ENCODE measurements at places on chromosomes 7 and 10.

- H3K27me3 ChIP-seq = no peaks in the 10 kb centered on the region
- H3K27ac ChIP-seq = peak overlapping the region; percentile 53
- peak overlapping the region; percentile 14 for H3K4me3 ChIP-seq
- peaks cover 40% of the 10 kb centered on the region for H3K4me1 ChIP-seq
Measured at GRCh38 chr10:30996481-30997005, 35.1 kb downstream of the ZNF438 start.

GRCh38 chr7:103075337-103075918 lies 488 bp downstream of the ARMC10 start:
- DNase-seq = peak; percentile 78
- H3K4me1 ChIP-seq = peaks cover 22% of the 10 kb centered on the region
- no peaks in the 10 kb centered on the region for H3K27me3 ChIP-seq
- peak overlapping the region; percentile 94 for H3K4me3 ChIP-seq

DNA sequence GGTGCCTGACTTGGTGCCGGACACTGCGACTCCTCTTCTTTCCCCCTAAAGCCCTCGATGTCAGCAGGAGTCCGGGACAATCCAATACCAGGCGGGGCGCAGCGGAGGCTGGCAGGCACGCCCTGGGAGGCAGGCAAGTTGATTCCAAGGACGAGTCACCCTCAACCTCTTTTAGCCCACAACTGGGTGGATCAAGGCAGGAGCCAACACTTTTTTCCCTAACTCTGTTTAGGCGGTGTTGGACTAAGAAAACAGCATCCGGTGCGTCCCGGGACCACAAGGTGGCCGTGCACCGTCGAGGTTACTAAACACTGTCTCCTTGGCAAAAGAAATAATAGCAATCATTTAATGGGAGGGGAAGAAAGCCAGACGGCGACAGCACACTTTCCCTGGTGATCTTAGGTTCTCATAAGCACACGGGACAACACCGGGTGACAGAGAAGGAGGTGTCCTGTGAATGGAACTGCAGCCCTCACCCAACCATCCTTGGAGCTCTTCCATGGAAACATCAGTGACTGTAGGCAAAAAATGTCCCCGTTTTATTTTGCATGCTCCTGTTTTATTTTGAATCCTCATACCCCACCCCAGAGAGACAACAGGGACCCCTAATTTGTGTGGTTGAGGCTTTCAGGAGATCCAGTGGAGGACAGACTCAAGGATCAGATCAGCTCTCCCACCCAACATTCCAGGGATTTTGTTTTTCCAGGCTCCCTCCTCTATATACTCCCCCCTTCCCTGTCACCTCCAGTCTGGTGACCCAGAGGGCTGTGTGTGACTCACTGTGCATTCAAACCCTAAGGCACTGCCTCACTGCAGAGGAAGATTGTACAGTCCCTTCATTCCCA lies 1.3 kb upstream of the CALCR start:
- H3K27me3 ChIP-seq = peaks cover 46% of the 10 kb centered on the region
- DNase-seq = no peak
- H3K4me1 ChIP-seq = no peaks in the 10 kb centered on the region
- no peak overlapping the region for H3K27ac ChIP-seq
- H3K36me3 ChIP-seq = no peaks in the 10 kb centered on the region
- H3K4me3 ChIP-seq = no peak overlapping the region

GRCh38 chr10:78305311-78305710 lies 271.6 kb downstream of the RPS24 start:
- H3K4me1 ChIP-seq = peaks cover 16% of the 10 kb centered on the region
- H3K27ac ChIP-seq = no peak overlapping the region
- peaks cover 2% of the 10 kb centered on the region for H3K36me3 ChIP-seq
- DNase-seq = no peak
- peaks cover 32% of the 10 kb centered on the region for H3K27me3 ChIP-seq
- no peak overlapping the region for H3K4me3 ChIP-seq

DNA sequence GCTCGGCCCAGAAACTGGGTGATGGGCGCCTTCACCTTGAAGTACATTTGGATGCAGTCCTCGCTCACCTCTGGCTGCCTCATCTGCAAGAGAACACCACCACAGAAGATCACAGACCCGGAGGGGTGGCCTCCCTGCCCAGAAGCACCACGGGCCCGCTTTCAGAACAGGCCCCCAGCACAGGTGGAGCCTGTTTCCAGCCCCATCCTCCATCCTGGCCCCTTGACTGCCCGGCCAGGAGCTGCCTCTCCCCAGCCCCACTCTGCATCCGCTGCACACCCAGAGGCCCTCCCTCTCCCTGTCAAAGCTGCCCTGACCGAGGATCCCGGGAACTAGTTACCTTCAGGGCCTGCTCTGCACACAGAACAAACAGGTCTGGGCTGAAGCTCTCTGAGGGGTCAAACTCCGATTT lies 724 bp downstream of the CFAP46 start:
- no peak overlapping the region for H3K4me3 ChIP-seq
- H3K27me3 ChIP-seq = peaks cover 27% of the 10 kb centered on the region
- no peaks in the 10 kb centered on the region for H3K36me3 ChIP-seq
- no peak for DNase-seq
